ENCODE measurements at places on chromosomes 3 and 15.

- no peak for DNase-seq
Observed at GRCh38 chr3:26099692-26100091, 309.8 kb downstream of the OXSM start.

DNA sequence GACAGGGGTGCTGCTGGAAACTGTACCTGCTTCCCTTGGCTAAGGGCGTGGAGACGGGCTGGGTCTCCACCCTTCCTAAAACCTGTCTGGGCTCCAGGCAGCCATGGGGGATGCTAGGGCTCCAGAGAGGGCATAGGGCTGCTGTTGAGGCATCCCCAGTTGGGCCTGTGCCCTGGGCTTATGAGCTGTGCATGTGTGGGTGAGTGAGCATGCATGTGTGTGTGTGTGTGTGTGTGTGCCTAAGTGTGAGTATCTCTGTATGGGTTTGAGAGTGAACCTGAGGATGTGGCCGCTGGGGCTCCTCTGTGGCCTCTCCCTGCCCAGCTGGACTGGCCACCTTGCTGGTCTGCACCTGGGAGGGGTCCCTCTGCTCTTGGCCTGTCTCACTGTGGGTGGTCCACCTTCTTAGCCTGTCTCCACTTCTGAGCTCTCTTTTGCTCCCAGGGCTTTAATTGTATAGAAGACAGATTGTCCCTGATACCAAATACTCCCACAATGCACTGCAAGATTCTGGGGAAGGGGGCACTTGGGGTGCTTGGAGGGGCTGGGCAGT, 11.9 kb upstream of the TMEM115 start:
- no peak for DNase-seq

- DNase-seq = no peak
Observed at GRCh38 chr3:164452707-164453106, 625.6 kb downstream of the SI start.

DNA sequence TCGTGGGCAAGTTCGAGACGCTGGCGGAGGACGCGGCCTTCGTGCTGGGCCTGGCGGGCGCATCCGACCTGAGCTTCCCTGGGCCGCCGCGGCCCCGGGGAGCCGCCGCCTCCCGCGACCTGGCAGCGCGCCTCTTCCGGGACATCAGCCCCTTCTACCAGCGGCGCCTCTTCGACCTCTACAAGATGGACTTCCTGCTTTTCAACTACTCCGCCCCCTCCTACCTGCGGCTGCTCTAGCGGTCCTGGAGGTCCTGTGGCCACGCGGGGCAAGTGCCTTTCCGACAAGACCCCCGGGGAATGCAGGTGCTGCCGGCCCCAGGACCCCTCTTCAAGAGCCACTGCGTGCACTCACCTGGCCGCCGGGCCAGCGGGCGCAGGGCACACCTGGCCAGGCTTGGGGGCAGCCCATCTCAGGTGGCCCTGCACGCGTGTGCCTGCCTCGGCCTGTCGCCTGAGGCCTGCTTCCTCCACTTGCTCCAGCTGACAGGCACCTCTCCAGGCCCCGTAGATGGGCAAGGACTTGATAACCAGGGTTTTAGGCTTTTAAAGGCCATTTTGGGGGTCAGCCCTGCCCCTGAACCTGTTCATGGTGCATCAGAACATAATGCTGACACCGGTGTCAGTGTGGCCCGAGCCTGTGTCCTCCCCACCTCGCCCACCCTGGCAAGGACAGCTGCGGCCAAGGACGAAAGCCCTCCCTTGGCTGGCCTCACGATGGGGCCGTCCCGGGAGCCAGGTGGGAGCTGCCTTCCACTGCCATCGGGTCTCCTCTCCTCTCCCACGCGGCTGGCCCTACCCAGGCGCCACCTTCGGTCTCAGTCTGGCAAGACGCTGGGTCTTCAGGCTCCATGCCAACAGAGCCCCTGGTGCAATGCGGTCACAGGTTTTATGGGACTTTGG, 16.1 kb downstream of the C3orf22 start:
- DNase-seq = no peak

DNA sequence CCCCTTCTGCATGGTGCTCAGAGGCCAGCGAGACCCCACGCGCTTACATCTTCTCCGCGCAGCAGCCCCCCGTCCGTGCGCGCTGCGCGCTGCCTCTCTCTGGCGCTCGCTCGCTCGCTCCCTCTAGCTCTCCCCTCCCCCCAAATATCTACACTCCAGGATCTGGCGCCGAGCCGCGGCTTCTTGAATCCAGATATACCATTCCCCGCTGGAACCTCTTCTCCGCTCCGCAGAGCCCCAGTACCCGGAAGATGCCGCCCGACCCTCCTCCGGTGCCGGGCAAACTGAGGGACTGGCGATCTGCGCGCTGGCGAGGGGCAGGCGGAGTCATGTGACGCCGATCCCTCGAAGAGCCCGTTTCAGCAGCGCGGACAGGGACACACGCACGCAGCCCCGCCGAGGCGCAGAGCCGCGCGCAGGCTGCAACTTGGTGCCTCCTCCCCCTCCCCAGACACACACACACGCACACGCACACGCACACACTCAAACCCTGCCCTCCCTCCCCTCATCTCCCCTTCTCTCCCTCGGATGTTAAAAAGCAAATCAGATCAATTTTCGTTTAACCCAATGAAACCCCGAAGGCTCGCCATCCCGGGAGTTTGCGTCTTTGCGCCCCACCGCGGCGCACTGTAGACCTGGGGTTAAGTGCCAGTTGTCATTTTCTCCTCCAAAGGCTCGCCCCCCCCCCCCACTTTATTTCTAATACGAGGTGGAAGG, at the start of gene RASGRF1:
RASGRF1 (minus strand) TSS at position 294 of the 717 bp plus-strand sequence; CDS start at position 12, 282 bp downstream.
- no peak for DNase-seq

- DNase-seq = no peak
Observed at GRCh38 chr3:150170852-150171520, 200.3 kb upstream of the PFN2 start.

GRCh38 chr3:59438492-59438891, 388.7 kb upstream of the CFAP20DC start:
- DNase-seq = no peak

GRCh38 chr3:39064646-39065045, 12.8 kb downstream of the WDR48 start:
- DNase-seq = no peak

GRCh38 chr3:81864272-81864671, 102.8 kb upstream of the GBE1 start:
- DNase-seq = no peak

- no peak for DNase-seq
Observed at GRCh38 chr3:98581474-98581873, 11.9 kb downstream of the CPOX start.
